ENCODE measurements at places on chromosomes 1 and 21.
A peak's percentile ranks its signal among the peaks of the same experiment; 100 is the strongest.

DNA sequence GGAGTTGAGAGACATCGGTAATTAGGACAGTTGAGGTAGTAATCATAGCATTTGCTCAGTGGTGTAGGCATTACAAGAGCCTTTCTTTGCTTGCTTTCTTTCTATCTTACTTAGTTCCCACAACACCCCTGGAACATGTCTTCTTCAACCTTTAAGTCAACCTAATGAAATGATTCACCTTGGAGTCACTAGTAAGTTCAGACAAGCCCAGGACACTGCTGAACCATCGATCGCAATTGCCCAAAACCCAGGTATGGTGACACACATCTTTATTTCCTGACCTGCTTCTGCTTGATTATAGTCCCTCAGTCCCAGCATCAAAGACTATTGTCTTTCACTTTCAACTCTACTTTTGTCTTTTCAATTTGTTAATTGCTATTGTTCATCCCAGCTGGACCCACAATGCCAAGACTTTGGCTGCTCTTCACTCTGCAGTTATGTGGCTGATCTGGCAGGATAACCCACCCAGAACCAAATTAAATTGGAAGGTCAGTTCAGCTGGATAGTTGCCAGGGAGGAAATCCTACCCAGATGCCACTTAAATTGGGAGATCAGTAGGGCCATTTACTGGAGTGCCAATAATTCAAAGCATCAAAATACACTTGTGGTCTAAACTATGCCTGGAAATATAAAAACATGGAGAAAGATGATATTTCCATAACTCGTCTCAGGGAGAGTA, 272.9 kb downstream of the RWDD3 start:
- no peak for DNase-seq

- no peak for DNase-seq
These were observed 7.3 kb downstream of the TMEM35B start for GRCh38 chr1:34977858-34978257.

DNA sequence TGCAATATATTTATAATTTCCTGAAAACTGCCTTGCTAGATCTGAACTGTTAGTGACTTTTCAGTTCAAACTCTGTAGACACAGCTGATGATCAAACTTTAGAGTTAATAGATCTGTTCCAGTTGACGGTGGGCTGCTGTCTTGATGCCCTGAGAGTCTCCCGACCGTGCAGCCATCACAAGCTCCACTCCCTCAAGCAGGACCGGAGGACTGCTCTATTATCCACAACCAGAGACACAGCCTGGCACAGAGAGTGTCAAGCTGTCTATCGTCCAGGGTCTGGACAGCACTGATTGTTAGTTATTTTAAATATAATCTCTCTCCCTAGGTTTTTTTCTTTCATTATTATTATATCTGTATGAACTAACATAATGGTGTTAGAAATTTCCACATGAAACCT, 8.0 kb downstream of the CHODL start:
- DNase-seq, result no peak

DNA sequence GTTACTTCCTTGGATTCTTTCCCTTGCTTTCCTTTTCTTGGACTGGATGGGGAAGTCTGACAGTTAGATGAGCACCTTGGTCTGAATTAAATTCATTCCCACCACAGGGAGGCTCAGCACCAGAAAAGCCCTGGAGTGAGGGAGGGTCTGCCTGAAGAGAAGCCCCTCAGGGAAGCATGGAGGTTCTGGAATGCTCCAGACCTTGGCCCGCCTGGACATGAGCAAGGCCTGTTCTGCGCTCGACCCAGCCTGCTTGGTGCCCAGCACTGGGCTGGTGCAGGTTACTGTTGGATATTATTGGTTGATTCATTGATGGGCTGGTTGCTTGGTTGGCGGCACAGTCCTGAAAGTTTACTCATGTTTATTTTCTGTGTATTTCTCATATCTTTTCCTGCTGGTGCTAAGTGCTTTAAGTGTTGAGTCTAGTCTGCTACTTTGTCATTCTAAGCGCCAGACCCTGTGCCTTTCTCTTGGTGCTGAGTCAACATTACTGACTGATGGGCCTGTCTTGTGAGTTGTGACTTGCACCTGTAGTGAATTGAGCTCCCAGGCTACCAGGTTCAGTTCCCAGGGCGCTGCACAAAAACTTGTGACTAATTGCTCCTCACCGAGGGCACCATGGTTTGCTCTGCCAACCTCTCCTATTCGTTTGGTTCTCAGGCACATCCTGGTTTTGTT, 538.5 kb downstream of the KIF26B start:
- DNase-seq, result no peak

GRCh38 chr1:175188936-175189335, 3.6 kb downstream of the KIAA0040 start:
- peak; percentile 81 for DNase-seq

DNA sequence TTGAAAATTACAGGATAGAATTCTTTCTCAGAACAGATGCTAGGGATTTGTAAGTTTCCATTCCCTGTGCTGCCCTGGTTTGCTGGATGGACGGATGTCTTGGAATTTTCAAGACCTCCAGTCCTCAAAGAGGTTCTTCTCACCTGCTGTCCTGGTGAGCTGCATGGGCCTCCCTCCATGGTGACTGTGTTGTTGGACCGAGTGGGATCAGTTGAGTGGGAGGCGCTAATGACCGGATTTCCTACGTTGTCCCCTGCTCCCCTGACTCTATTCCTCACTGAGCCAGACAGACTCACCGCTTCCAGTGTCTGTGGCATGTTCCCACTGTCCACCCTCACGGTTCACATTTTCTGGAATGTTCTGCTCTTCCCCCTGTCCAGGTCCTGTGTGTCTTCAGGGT, 229.8 kb downstream of the CAMTA1 start:
- no peak for DNase-seq

- no peak for DNase-seq
These were observed 70.7 kb downstream of the MTR start for GRCh38 chr1:236865818-236866155.

DNA sequence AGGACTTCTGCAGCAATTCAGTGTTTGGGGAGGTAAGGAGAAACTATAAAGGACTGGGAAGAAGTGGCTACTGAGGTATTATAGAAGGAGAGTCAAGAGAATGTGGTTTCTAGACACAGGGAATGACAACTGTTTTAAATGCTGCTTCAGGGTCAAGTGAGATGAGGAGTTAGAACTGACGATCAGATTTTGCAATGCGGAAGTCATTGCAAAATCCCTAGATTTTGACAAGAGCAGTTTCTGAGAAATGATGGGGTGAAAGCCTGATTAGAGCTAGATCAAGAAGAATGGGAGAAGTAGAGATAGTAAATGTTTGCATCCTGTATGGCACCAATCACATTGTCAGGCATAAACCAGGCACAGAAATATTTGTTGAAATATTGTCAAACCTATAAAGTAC, 4.7 kb upstream of the TSNAX start:
- DNase-seq, result no peak

DNA sequence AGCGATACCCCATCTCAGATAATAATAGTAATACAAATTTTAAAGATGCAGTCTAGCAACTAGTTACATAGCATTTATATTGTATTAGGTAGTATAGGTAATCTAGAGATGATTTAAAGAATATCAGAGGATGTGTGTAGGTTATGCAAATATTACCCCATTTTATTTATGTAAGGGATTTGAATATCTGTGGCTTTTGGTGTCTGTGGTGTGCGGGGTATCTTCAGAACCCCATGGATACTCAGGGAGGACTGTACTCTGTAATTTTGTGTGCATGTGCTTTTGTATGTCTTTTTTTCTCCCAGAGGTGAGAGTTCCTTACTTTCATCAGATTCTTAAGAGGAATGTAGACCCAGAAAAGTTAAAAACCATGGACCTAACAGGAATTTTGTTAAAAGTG, 12.8 kb downstream of the RNF2 start:
- DNase-seq, result no peak

GRCh38 chr1:214466403-214467077, 84.9 kb downstream of the PTPN14 start:
- no peak for DNase-seq

- DNase-seq, result no peak
These were observed 997 bp downstream of the RSPH1 start for GRCh38 chr21:42495027-42495426.

DNA sequence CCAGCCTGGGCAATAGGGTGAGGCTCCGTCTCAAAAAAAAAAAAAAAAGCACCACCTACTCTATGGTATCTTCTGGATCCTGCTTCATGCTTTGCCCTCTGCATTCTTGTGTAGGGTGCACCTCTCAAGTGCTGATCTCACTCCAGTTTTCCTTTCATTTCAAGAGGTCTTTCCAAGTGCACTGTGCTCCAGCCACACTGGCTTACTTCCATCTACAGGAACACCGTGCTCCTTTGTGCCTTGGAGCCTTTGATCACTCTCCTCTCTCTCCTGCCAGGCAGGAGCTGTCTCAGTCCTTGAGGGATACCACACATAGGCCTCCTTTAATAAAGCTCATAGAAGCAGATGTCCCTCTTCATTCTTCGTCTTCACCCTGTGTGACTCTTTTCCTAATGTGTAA, 55.4 kb upstream of the GREM2 start:
- no peak for DNase-seq

DNA sequence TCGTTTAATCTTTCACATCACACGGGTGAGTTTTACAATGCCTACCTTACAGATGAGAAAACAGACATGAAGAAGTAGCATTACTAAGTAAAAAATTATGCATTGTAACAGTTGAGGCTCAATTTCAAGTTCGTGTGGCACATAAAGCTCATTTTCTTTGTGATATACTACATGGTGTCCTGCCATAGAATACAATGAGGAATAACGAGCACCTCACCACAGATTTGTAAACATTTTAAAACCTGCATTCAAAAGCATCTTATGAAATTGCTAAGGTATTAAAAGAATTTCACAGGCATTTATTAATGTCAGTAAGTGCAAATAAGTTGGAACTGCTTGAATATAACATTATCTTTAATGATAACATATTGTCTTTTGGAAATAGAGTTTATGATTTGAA, 47.8 kb upstream of the DEPDC1 start:
- DNase-seq, result no peak

DNA sequence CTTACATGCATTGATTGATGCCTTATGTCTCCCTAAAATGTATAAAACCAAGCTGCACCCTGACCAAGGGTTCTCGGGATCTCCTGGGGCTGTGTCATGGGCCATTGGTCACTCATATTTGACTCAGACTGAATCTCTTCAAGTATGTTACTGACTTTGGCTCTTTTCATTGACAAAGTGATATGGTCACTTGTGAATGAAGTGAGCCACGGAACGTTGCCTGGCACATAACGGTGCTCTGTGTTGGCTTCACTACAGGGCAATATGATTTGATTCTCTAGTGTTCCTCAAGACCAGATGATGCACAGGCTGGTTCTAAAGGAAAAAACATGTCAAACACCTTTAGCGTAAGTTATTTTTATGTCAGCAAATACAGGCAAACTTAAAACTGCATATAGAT, 11.4 kb upstream of the IL10RB start:
- no peak for DNase-seq

DNA sequence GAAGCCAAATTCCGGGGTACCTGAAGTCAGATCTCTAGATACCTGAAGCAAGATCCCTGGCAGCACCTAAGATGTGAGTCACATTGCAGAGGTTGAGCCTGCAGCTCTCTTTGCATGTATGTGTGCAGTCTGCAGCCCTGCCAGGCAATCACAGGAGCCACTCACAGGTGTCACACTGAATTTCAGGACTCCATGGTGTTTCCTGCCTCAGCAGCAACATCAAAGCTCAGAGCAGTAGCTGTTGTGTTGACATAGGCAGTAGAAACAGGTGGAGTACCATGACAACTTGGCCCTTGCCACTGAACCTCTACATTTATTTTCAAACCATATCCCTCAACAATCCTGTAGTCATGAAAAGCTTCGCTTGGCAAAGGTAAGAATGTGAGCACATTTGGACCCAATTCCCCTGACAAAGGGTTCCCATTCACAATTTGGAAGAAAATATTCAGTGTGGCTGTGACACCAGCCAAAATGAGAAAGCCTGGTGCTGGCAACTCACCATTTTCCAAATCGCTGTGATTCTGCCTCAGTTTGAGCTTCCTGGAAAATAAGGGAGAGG, 419.8 kb upstream of the NFIA start:
- DNase-seq, result no peak

DNA sequence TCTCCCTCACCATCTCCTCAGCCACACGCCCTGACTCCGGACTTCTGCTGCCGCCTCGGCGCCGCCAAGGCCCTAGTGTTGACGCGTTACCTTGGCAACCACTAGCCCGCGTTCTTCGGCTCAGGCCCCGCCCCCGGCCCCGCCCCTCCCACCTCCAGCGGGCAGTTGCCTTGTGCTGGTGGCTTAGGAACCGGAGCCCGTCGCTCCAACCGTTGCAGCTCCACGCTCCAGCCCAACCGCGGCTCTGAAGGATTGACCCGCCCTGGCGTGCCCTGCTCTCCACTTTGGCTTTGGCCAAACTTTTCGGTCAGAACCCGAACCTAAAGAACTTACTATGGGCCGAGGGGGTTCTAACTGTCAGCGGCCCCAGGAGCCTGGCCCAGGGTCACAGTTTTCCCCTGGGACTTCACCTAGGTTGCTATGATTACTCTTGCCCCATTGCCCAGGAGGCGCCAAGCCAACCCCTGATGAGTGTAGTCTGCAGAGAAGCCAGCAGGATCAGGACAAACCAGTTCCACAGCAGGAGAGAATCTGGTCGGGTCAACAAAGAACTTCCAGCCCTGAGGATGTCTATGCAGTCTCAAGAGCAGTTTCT, at the start of gene CFAP45:
CFAP45 (minus strand) TSS at position 80 of the 595 bp plus-strand sequence; CDS start at position 13, 67 bp downstream.
- peak; percentile 44 for DNase-seq

DNA sequence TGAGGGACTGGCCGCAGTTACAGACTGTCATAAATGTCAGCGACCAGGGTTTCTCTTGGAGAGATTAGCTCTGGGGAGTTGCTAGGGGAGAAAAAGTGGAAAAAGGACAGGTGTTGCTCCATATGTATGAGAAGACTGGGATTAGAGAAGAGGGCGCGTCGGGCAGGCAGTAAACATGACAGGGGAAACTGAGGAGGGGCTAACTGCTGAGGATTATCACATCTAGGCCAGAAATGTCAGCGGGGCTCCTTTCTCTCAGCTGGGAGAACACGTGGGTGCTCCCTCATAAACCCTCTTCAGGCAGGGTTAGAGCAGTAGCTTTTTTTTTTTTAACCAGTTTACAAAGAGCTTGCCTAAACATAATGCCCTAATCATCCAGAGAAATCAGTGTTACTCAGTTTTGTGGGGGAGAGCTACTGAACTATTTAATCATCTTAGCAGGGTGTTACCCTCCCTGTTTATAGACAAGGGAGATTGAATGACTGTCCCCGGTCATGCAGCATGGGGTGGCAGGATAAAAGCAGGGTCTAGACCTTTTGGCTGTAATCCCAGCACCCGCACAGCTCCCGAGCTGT, 35.2 kb downstream of the ELAPOR1 start:
- no peak for DNase-seq

DNA sequence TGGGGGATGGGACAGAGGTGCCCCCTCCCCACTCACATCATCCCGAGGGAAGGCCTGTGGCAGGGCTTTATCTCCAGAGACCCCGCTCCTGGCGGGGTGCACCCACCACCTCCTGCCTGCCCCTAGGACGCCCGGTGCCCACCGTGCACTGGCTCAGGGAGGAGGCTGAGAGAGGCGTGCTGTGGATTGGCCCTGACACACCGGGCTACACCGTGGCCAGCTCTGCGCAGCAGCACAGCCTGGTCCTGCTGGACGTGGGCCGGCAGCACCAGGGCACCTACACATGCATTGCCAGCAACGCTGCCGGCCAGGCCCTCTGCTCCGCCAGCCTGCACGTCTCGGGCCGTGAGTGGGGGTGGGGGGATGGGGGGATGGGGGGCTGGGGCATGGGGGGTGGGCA, 71.7 kb downstream of the TRIM11 start:
- no peak for DNase-seq

- DNase-seq, result no peak
These were observed 4.3 kb downstream of the SERTAD4 start for GRCh38 chr1:210236840-210237409.

GRCh38 chr1:234942879-234943506, 185.6 kb downstream of the TOMM20 start:
- peak; percentile 4 for DNase-seq
